ENCODE measurements at places on chromosomes 13 and 19. TPM values are rescaled to one million over a fixed set of nuclear protein-coding genes. Genes with fewer than 3 reads are reported as not detected.

Gene CNN1
- total RNA-seq: 0.39 TPM

Gene SIGLEC8
- not detected for total RNA-seq

Gene FAM216B
- total RNA-seq: not detected

Gene ZNF571
- 1.1 TPM for total RNA-seq

Gene ZNF547
- total RNA-seq: 1.8 TPM

Gene PTH2
- total RNA-seq: not detected

Gene ACTN4
- total RNA-seq: 109 TPM

Data from subcutaneous preadipocyte (primary cell).